ENCODE measurements at places on chromosomes 3 and 15.
A peak's percentile ranks its signal among the peaks of the same experiment; 100 is the strongest.

DNA sequence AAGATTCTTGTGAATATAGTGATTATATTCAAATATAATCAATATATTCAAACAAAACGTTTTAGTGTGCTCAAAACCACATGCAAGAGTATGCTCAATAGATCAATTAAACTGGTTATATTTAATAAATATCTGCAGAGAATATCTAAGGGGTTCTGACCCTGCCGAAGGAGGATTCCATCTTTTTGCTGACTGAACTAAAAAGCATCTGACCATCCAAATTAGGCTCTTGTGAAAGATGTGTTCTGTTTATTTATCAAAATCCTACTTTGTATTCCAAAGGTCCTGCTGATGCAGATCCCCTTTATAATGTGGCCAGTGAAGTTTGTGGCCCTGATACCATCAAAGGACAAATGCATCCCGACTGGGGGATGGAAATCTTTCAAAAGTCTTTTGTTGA is 41.8 kb upstream of the ARPIN start:
- DNase-seq = no peak

GRCh38 chr3:107929088-107929487 is 161.7 kb downstream of the CD47 start:
- no peak for DNase-seq

GRCh38 chr3:12175844-12176453 is 17.2 kb upstream of the TIMP4 start:
- no peak for DNase-seq

- peak; percentile 6 for DNase-seq
Observed at GRCh38 chr3:197083486-197083885, 53.9 kb upstream of the MELTF start.

DNA sequence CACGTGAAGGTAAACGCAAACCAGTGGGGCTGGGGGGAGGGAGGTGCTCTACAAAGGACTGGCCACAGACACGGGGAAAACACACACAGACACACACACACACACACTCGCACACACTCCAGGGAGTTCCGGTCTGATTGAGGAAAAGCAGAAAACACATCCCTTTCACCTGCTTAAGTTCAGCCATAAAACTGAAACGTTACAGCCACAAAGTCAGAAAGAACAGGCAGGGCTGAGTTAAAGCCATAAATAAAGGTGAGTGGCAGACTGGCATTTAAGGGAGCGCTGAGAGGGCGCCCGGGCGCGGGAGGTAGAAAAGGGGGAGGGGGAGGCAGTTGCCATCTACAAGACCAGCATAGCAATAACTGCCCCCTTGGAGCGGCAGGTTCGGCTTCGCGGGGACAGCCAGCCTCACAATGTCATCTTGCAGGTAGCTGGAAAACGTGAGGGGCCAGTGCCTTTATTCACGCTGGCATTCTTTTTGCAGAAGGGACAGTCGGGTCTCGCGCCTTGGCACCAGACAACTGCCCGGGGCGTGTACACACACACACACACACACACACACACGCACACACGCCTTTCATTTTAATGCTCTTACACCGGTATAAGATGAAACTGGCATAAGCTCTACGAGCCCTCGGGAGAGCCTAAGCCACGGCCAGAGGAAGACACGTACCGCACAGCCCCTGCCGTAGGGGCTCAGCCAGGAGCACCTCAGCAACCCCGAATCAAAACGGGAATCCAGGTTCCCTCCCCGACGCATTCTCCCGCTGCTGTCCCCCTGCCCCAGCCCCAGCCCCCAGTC is 866 bp downstream of the TNIK start:
- peak; percentile 9 for DNase-seq

- no peak for DNase-seq
Observed at GRCh38 chr3:188673646-188674186, 498.1 kb upstream of the TPRG1 start.

DNA sequence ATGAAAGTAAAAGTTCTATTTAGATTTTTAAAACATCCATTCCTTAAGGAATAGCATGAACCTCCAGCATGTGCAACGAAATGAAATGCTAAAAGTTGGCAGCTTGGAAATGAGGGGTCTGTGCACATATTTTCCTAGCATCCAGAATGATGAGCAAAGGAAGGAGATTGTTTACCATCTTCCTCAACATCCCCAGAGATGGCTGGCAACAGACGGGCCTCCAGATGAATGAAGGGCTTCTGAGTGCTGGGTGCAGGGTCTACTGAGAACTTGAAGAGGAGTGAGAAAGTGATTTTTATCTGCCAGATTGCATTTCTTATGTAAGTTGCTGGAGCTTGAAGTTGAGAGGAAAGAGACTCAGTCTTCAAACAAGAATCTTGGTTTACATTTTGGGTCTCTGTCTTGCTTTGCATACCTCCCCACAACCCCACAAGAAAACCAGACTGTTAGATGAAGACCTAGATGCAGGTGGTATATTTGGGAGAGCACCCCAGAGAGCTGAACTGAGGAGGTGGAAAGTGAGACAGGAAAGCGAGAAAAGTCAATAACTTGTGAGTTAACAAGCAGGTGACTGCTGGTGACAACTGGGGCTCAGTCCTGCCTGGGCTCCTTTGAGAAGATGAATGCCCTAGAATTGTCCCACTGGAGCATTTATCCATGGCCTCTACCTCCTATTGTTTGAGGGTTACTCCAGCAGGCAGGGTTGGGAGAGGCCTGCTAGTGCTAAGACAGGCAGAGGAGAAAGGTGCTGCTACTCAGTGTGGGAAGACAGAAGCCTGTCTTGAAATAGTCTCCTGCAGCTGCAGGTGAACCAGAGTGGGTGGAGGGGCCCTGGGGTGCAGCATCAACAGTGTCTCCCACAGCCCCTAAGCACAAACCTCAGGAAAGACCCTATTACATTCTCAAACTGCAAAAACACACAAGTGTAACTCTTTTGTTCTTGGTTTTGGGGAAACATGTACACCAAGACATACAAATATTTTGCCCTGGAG is 10.5 kb upstream of the CCK start:
- DNase-seq = no peak

DNA sequence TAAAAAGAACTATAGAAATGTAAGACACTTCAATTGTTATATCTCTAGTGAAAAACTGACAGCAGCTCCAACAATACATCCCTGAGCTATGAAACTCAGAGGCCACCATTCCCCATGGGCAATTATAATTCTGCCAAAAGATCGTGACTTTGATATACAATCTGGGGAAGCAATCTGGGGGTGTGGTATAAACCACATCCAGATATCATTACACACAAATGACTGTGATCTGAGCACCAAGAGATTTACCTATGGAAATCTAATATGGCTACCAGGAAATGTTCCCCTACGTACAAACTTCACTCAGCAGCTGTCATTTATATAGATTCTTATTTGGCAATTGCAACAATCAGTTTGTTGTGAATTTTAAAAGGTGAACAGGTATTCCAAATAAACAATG is 110.3 kb downstream of the FRMD5 start:
- DNase-seq = no peak

- DNase-seq = no peak
Observed at GRCh38 chr3:94156626-94157025, 93.8 kb downstream of the NSUN3 start.

- DNase-seq = no peak
Observed at GRCh38 chr15:38860253-38860652, 295.6 kb upstream of the RASGRP1 start.

DNA sequence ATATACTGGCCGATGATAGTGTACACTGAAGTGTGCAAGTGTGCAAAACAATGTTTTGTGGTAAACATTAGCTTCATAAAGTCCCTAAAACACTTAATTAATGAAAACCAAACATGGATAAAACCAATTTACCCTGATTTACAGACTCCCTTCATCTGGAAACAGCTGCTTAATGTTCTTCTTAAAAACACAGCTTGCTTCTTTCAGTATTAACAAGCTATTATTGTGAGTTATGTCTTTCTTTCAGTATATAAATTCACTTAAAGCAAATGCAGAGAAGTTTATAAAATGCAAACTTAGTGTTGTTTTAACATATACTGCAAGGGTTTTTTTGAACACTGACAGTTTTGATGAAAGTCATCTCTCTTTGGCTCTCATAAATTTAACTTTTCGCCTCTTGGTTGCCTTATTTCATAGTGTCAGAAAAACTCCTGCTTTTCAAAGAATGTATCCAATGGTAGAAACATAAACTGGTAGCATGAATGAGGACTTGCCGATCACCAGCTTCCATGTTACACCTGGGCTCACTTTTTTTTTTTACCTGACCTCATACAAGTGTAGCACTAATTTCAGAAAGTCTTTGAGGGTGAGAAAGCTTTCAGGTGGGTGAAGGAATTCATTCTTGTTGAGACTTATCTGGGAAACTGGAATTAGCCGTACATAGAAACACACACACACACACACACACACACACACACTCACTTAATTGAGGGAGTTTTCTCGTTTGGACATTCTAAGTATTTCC is 532.2 kb downstream of the ROBO2 start:
- DNase-seq = no peak

DNA sequence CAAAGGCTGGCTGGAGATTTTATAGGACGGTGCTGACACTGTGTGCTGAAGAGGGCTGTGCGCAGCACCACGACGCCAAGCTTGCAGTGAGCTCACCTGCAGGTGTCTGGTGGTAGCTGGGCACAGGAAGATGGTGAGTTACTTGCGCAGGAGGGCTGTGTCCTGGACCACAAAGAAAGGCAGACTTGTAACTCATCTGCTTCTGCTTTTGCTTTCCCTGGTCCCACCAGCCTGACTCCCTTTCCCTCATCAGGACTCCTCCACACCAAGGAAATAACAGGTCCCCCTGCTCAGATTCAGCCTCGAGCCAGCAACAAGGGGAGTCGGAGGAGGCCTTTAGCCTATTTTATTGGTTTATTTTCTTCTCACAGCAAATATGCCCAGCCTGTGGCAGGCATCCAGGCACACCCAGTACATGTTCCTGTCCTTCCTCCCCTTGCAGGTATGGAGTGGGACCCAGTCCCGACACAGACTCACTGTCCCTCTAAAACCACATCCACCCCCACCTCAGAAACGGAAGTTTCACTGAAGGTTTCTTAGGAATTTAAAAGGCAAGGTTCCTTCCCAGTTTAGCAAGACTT is 35.6 kb upstream of the FLNB start:
- DNase-seq = no peak

DNA sequence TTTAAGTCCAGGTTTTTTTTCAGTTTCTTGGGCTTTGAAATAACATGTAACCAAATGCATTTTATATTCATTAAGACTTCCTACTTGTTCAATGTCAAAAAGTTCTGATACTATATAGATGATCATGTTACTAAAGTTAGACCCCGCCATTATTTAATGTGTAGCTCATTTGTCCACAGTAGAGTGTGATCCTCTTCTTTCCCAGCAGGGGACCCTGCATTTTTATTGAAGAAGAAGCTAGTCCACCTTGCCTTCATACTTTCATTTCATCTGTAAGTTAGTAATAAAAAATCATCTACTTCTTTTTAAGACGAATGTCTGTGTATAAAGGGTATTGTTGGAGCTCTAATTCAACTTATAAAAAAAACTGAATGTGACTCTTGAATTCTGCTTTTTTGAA is 404.6 kb downstream of the SI start:
- no peak for DNase-seq

- peak; percentile 47 for DNase-seq
Observed at GRCh38 chr15:60844511-60845174, 365.7 kb upstream of the ICE2 start.

DNA sequence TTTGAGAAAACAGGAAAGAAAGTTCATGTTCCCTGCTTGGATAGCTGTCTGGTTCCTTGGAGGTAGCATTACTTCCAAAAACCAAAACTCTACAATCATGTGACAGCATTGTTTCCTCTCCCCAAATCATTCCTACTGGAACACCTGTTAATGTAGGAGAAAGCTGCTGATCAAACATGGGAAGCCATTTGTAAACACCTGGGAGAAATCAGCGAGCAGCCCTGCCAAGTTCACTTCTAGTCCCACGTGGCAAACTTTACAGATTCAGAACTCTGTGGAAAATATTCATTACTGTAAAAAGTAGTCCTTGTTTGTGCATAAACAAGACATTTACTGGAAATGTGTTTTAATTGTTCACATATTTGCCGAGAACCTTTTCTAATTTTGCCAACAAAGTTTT is 275.5 kb upstream of the AZI2 start:
- DNase-seq = no peak

DNA sequence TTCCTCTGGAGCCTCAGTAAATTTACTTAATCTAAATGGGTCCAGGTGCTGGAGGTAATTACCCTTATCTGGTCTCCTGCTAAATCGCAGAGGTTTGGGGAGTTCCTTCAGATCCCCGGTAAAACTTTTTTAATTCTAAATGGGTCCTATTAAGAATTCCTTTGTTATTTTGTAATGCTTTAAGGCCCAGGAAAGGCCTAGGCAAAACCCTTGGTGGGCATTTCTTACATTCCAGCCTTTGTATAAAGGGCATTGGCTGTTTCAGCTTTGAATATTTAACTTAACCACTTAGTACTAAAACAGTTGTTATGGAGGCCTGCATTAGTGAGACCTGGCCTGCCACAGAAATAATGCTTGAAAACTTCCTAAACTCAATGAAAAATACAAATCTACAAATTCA is 14.9 kb upstream of the ZNF662 start:
- DNase-seq = no peak

DNA sequence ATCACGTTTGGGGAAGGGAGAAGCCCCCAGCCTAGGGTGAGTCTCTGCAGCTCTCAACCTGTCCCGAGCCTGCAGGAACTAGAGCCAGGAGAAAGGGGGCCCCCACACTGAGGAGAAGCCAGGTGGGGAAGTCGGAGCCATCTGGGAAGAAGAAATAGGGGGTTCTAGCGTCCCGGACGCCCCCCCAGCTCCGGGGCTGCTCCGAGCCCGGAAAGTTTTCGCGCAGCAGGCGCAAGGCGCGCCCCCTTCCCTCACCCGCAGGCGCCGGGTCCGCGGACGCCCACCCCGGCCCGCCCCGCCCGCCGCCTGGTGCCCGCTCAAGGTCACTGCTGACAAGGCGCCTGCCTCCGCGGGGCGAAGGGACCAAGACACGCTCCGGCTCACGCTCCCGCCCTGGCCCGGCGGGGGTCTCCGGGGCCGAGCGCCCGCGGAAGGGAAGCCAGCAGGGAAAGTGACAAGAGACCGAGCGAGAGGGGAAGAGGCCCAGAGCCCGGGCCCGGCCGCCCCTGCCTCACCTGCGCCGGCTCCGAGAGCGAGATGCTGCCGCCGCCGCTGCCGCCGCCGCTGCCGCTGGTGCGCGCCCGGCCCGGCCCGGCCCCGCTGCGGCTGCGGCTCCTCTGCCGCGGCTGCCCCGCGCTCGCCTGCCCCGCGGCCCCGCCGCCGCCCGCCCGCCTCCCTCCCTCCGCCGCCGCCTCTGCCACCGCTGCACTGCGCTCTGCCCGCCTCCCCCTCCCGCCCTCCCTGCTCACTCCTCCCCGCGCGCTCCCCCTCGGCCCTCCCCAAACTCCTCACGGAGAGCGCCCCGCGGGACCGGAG is 108.4 kb upstream of the SLC6A11 start:
- DNase-seq = no peak

DNA sequence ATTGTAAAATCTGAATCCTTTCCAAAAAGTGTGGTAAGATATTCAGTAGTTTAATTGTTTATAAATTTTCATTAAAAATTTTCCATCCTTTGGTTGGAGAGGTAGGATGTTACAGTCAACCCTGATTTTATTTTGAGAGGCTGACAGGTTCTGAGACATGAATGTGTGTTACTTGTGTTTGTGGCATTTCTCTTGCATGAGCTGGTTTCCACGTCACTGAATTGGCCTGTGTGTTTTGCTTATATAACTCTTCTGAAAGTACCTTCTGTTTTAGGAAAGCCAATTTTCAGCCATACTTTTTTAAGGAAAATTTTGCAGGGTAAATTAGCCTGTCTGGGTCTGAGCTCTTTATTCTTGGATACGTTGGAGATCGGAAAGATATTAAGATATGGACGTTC is 30.7 kb downstream of the PXYLP1 start:
- DNase-seq = no peak

All from stimulated activated CD8-positive, alpha-beta memory T cell treated with anti-CD3 and anti-CD28 coated beads, Interleukin-15, amount 100 ng/mL, for 48 hours (primary cell).